GOT3 (cell line): ENCODE measurements at places on chromosomes 7 and 10.

DNA sequence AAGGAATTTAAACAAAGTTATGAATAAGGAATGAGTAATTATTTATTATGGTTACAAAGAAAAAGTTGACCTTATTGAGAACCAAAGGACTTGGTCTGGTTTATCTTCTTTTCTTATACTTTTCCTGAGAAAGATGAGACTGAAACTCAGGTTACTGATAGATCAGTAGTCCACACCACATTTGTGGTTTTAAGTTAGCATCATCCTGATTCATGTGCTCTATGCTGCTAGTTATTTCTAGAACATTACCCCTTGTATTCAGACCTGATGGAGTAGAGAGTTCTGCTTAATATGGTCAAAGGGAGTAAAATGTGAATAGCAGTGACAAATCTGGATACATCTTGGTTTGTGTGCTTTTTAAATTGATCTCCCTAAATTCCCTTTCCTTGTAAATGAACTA is 63.8 kb downstream of the FOXP2 start:
- no peak for DNase-seq

DNA sequence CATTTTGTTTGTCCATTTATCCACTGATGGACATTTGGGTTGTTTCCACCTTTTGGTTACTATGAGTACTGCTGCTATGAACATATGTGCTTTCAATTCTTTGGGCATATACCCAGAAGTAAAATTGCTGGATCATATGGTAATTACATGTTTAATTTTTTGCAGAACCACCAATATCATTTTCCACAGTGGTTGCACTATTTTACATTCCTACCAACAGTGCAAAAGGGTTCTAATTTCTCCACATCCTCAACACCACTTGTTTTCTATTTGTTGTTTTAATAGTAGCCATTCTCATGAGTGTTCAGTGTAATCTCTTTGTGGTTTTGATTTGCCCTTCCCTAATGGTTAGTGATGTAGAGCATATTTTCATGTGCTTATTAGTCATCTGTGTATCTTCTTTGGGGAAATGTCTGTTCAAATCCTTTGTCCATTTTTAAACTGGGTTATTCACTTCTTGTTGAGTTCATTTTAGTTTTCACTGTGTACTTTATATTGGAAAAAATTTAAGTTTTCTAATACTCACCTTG is 101.9 kb downstream of the HIBADH start:
- no peak for DNase-seq

GRCh38 chr10:70593513-70593890 is 9.0 kb downstream of the PRF1 start:
- DNase-seq, result no peak

GRCh38 chr7:1176891-1177373 is 16.9 kb upstream of the ZFAND2A start:
- peak; percentile 64 for DNase-seq

DNA sequence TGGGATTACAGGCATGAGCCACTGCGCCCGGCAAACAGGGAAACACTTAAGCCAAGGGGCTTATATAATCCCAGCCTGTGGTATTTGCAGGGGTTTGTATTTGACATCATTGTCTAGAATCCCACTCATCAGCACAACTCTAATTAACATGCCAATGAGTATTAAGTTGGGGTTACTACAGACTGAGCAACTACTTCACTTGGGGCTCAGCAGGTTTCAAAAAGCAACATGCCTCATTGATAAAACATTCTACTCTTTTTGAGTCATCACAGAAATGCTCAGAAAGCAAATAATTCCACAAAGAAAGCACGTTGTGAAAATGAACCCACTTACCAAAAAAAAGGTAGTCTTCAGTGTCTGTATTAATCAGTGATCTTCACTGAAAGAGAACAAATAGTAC is 236.9 kb upstream of the CELF2 start:
- no peak for DNase-seq

DNA sequence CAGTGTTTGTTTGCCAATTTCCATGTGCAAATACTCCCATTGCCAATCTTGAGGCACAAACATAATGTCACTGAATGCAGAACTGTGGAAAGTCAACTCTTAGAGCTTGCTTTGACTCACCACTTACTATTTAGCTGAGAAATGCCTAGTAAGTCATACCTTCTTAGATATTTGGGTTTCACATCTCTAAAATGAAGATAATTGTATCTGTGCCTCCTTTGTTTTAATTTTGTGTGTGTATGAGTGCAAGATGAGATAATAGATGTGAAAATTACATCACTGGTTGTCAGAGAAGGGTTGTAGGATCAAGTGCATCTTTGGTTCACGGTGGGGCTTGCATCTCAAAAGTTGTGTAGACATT is 407.5 kb downstream of the INHBA start:
- no peak for DNase-seq

GRCh38 chr7:108102671-108103312 is 27.4 kb downstream of the LAMB4 start:
- DNase-seq, result no peak

DNA sequence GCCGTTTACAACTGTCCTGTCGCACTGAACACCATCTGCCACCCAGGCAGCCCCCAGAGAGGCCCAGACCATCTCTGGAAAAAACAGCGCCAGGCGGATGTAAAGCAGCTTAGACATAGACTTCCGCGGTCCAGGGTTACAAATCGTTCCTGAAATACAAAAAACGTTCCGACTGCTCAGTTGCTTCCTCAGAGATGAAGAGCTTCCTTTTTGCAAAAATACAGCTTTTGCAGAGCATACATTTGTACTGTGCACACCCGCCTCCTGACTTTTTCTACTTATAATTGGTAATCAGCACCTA is 11.4 kb downstream of the DAGLB start:
- no peak for DNase-seq

DNA sequence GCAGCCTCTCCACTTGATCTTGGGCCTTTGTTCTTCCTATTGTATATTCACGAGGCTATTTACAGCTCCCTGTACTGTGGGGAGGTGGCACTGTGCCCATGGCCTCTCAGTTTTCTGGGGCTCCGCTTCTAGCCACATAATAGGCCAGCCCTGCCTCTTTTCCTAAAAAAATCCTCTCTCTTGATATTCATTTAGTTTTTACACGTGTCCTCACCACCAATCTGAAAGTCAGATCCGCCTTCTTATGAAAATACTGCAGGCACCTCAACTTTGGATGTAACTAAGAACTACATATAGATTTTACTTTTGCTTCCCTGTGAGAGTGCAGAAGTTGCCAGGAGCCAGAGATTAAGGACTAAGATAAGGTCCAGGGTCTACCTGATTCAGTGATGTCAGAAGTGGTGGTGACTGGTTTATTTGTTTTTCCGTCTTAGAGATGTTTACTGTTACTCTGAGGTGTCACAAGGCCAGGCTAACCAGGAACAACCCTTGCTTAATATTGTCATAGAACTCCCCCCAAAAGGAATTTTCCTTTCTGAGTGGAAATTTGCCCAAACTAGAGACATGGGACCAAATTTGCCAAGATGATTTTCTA is 7.8 kb downstream of the BAMBI start:
- DNase-seq, result no peak

- DNase-seq, result no peak
Observed at GRCh38 chr10:101687071-101687658, 7.8 kb downstream of the FBXW4 start.

- DNase-seq, result no peak
Observed at GRCh38 chr10:129521161-129522025, 54.4 kb downstream of the MGMT start.

DNA sequence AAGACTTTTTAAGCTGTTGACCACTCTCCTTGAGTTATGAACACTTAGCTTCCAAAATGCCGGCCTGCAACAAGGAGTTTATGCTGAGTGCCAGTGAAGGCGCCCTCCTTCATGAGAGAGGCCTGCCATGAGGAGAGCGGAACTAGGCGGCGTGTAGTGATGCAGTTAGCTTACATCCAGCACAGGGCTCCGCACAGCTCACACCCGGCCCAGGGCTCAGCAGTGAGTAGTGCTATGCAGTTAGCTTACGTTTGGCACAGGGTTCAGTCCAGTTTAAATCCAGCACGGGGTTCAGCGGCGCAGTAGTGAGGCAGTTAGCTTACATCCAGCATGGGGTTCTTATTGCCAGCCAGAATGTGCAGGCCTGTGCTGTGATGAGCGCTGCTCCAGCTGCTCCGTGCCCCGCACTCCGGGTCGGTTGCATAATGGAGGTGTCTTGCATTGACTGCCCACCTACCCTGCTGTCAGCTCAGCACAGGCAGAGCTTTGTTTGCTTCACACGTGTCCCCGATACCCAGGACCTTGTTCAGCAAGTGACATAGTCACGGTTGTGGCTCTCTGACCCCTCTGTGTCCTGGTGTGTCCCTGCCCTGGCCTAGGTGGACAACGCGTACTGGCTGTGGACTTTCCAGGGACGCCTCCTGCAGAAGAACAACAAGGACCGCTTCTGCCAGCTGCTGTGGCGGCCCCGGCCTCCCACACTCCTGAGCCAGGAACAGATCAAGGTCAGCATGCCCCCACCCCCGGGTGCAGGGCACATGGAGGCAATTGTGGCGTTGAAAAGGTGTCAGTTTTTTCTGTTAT is 21.9 kb downstream of the EIF3B start:
- DNase-seq, result no peak

- DNase-seq, result no peak
Observed at GRCh38 chr10:126702181-126702580, 31.7 kb upstream of the C10orf90 start.

- no peak for DNase-seq
Observed at GRCh38 chr10:35789996-35790395, 147.9 kb upstream of the FZD8 start.

DNA sequence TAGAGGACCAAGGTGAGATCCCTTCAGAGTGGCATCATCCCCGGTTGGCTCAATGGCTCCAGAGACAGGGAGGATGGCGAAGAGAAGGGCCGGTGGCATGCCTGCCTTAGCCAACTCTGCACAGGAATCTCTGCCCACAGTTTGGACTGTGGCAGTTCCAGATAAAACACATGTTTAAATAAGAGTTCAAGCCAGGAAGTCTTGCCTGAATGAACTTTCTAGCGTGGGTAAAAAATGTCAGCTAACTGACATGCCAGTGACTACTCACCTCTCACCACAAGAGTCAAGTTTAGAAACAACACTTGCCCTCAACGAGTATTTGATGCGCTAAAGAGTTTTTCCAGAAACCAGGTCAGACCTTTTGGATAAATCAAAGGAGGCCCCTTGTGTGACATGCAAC is 3.0 kb downstream of the NOD1 start:
- no peak for DNase-seq

- DNase-seq, result no peak
Observed at GRCh38 chr7:21939136-21939857, 6.4 kb downstream of the CDCA7L start.

- DNase-seq, result no peak
Observed at GRCh38 chr10:33279811-33280602, 54.5 kb downstream of the NRP1 start.

DNA sequence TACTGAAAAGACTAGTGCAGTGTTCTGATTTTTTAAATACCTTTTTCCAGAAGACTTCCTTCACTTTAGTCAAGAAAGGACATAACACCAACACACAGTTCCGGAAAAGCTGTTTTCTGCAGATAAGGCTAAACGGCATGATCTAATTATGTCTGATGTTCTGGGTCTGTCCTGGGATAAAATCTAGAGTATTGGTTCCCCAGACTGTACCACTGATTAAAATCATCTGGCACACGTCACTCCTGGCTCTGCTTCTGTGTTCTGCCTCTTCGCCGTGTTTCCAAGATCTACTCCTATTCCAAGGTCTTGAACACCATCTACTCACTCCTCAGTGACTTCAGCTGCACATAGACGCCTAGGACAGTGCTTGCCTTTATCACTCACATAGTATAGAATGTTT is 100.8 kb upstream of the SFMBT2 start:
- no peak for DNase-seq

- DNase-seq, result no peak
Observed at GRCh38 chr7:53119514-53119941, 84.1 kb downstream of the POM121L12 start.

GRCh38 chr10:95288303-95288702 is 2.5 kb downstream of the PDLIM1 start:
- no peak for DNase-seq

- DNase-seq, result no peak
Observed at GRCh38 chr10:117427356-117427755, 52.1 kb upstream of the PDZD8 start.

- no peak for DNase-seq
Observed at GRCh38 chr7:73557397-73558257, at the start of gene BCL7B. Gene BCL7B (minus strand): TSS chr7:73557690. CDS start chr7:73557578, 112 bp downstream.

DNA sequence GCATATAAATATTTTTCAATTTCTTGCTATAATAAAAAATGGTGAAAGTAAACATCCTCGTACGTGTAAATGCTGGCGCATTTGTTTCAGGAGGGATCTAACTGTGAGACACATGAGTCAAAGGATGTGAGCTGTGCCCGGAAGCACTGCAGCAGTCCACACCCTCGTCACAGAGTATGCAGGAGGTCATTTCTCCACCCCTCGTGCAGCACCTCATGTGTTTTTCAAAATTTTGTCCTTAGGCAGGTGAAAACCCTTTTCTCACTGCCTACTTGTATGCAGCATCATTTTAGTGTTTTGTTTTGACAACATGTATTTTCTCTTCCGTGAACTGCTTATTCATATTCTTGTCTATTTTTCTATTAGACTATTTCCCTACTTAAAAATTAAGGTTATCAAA is 162.7 kb downstream of the AVL9 start:
- no peak for DNase-seq

- DNase-seq, result no peak
Observed at GRCh38 chr10:69407621-69408301, 9.0 kb downstream of the TACR2 start.

GRCh38 chr10:29849126-29849833 is 210.1 kb downstream of the JCAD start:
- DNase-seq, result no peak

- no peak for DNase-seq
Observed at GRCh38 chr7:105878746-105879605, 2.6 kb upstream of the ATXN7L1 start.

- no peak for DNase-seq
Observed at GRCh38 chr10:79059859-79060379, 8.8 kb upstream of the ZMIZ1 start.

DNA sequence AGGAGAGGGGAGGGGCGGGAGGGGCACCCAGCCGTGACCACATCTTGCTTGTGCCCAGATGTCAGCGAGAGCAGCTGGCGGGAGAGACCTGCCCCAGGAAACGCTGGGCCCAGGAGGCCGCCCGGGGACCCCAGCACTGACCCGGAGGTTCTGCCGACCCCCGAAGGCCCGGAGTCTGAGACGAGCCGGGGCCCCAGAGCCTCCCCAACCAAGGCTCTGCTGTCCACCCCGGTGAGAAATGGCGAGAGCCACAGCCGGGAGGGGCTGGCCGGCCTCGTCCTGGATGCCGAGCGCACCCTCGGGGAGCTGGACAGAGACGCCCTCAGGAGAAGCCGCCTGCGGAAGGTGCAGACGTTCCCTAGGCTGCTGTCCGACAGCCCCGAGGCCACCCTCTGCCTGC is 25.9 kb downstream of the KNDC1 start:
- DNase-seq, result no peak

DNA sequence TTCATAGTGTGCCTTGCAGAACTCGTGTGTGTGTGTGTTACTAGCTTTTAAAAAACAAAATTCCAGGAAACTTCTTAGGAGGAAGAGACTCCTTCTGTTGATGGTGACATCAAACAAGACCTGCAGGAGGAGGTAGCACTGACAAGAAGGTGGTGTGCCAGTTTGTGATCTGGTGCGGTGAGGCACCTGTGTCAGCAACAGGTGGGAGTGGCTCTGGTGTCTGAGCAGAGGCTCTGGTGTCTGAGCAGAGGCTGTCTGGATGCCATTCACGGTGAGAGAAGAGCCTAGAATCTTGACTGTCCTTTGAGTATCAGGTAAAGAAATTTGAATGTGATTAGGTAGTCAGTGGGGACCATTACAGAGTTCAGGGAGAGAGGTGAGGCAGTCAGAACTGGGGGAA is 122.8 kb downstream of the INPP5A start:
- no peak for DNase-seq
